Activated T-cell treated with anti-CD3 and anti-CD28 coated beads for 1 hour (primary cell): ENCODE measurements at places on chromosomes 13 and 19.
A peak's percentile ranks its signal among the peaks of the same experiment; 100 is the strongest.

GRCh38 chr13:87677496-87678371, 6.6 kb downstream of the SLITRK5 start:
- no peak for DNase-seq

GRCh38 chr19:1062387-1063029, 4.5 kb upstream of the ARHGAP45 start:
- no peak for DNase-seq

DNA sequence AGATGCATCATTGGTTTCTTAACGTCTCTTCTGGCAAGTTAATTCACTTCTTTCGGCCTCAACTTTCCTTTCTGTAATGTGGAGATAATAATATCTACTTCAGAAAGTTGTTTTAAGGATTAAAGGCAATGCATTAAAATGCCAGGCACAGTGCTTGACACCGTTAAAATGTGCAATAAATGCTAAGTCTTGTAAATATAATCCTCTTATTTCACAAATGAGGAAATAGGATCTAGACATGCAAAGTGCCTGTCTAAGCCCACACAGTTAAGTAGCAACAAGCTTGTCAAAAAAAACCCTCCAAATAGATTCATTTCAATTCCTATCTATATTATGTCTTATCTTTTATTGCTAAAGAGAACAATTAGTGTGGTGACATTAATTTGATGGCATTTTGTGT, 86.4 kb upstream of the TSC22D1 start:
- no peak for DNase-seq

GRCh38 chr19:2412449-2412848, 14.9 kb downstream of the TIMM13 start:
- no peak for DNase-seq

- peak; percentile 91 for DNase-seq
Observed at GRCh38 chr19:4471403-4472173, 509 bp upstream of the HDGFL2 start.
